Hypothalamus (tissue), 51 donors: ENCODE measurements at places on chromosomes 4 and X.

DNA sequence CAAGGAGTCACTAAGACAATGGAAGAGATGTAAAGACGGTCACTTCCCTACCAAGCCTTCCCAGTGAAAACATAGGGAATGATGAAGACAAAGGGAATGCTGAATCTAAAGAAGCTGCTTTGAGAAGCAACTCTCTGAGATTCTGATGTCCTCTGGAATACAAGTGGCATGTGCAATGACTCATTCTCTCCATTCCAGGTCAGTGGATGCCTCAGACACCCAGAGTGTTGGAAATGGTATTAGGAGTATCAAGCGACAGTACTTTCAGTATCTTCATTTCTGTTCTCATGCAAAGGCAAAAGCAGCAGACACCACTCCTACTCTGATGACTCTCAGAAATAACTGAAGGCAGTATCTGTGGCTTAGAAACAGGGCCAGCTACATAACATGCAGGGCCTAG is 102.6 kb downstream of the FSTL5 start:
- DNase-seq, result no peak

- DNase-seq, result no peak
These were observed 20.2 kb upstream of the TMEM184C start for GRCh38 chr4:147596981-147597380.

GRCh38 chrX:78476701-78477100 is 149.3 kb upstream of the CYSLTR1 start:
- no peak for DNase-seq

DNA sequence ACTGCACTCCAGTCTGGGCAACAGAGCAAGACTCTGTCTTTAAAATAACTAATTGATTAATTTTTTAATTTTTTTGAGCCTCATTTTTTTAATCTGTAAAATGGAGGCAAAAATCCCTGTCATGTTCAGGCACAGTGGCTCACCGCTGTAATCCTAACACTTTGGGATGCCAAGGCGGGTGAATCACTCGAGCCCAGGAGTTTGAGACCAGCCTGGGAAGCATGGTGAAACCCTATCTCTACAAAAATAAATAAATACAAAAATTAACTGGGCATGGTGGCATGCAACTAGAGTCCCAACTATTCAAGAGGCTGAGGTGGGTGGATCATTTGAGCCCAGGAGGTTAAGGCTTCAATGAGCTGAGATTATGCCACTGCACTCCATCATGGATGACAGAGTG is 15.4 kb downstream of the AMTN start:
- no peak for DNase-seq

DNA sequence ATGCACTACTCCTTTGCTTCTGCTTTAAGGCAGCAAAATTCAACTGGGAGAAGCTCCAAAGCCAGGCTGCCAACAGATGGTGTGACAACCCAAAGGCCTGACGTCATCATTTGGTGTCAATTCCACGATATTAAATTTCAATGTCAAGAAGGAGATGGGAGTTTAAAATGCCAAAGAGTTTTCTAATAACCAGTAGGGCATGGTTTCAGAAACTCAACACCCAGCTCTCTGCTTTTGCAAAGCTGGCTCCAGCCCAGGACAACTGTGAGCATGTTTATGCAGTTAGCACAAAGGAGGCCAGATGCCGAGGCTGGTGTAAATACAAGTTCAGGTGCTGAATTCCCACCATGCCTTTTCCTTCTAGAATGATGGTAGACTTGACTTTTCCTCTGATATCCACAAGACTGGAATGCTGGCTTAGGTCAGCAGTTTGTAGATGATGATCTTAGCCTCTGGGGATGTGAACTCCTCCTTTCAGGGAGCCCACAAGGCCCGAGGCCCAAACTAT is 67.3 kb downstream of the AFAP1 start:
- DNase-seq, result no peak

- DNase-seq, result no peak
These were observed 31.5 kb downstream of the TEC start for GRCh38 chr4:48237996-48238645.

GRCh38 chr4:38045289-38045988 is 85.2 kb downstream of the PTTG2 start:
- DNase-seq, result no peak

DNA sequence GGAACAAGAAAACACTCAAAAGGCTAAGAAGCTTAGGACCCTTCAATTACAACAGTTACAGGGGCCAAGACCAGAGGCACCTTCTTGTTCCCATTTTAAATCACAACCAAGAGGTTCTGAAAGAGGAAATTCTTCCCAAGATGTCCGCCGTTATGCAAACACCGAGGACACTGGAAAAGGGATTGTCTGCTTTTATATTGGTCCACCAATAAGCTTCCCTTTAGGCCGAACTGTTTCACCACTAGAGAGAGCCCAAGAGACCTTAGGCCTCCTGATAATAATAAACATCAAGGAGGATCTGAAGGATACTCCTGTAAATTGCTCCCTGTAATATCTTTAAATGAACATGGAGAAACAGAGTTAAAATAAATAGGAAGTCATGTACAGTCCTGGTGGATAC is 92.6 kb upstream of the NLRP2B start:
- no peak for DNase-seq
